ENCODE measurements at places on chromosomes 6 and 20. TPM values are rescaled to one million over a fixed set of nuclear protein-coding genes. Genes with fewer than 3 reads are reported as not detected.

RNF144B gene
- total RNA-seq, result 16.6 TPM

AARS2 gene
- total RNA-seq, result 6.3 TPM

SMLR1 gene
- not detected for total RNA-seq

DLL1 gene
- 1.0 TPM for total RNA-seq

FILIP1 gene
- total RNA-seq, result 2.0 TPM

Data from articular chondrocyte of knee joint (primary cell).